ENCODE measurements at places on chromosomes 1 and 21.

GRCh38 chr1:30521261-30521865 lies 202.0 kb downstream of the MATN1 start:
- DNase-seq, result no peak

DNA sequence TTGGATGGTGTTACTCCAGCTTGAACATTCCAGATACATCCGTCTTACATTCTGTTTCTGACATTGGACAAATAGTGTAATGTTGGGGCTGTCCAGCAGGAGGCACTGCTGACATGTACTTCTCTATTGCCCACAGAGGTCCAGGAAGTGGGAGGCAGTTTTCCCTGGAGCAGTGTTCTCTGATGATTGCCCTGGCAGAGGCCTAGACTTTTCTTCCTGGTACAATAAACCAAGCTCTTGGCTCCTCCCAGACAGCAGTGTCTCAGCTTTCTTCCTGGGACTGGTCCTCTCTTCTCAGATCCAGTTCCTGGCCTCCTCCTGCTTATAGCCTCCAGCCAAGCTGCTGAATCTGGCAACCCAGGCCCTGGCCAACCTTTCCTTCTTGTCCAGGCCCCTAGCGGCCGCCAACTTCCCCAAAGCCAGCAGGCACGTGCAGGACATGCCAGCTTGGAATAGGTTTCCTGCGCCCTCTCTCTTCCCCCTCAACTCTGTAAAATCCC lies 14.9 kb upstream of the IFNLR1 start:
- peak; percentile 41 for DNase-seq

DNA sequence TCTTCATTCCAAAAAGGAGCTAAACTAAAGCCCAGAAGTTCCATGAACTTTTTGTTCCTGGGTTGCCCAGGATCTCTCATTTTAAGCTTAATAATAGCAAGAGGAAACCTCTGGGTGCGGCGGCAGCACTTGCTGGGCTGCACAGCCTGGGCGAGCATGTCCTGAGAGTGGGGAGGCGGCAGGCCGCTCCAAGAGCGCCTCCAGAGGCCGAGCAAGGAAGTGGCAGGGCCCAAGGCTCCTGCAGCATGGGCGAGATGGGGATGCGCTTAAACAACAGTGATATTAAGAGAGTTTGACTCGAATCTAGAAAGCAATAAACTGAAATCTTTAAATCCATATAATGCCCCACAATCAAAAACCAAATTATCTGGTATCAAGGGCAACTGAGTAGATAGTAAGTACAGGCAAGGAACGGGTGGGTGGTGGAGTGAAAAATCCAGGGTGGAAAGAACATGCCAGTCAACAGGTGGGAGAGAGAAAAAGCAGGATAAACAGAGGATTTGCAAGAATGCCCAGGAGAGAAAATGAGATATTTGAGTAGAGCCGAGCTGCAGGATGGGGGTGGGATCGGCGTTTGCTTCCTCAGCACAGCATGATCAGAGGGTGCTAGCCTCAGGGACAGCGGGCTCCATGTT lies 14.1 kb upstream of the TNR start:
- DNase-seq, result peak; percentile 15

DNA sequence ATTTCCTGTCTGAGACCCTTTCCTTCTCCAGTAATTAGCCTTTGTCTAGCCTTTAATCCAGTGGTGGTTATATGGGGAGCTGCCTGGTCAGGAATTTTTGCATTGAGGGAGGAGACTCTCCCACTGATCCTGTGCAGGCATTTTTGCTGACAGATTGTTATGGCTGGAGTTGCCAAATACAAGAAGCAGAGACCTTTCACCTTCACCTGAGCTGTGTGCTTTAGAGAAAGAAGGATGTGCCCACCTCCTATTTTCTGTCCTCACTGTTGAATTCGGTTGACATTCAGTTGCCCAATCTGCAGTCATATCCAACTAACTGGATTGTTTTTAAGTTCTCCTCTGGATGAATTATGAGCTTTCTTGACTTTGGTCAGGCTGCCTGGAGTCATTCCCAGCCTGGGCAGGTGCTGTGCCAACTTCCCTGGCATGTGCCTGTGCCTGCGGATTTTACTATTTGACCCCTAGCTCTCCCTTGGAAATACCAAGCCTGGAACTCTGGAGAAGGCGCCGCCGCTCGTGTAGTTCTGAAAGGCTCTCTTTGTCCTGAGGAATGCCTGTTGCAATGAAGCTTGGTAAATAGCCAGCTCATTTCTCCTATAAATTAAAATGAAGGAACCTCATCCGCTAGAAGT lies 143.9 kb downstream of the NOS1AP start:
- no peak for DNase-seq

- DNase-seq, result no peak
Observed at GRCh38 chr1:159921251-159921650, 4.1 kb downstream of the TAGLN2 start.

- DNase-seq, result no peak
Observed at GRCh38 chr1:40634901-40635655, 30.4 kb downstream of the RIMS3 start.

DNA sequence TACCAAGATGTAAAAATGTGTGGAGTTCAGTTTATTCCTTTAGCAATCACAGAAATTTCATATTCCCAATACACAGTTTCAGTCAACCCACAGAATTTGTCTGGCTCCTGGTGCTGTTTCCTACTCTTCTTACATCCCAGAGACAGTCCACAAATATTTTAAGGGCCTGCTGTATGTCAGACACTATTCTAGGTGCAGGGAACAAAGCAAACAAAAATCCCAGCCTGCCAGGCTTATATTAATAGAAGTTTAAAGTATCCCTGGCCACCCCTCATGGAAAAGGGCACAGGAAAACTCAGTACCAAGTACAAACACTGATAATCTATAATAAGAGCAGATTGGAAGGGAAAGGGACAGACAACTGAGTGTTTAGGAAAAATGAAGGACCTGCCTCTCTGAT lies 194.8 kb downstream of the ZP4 start:
- DNase-seq, result no peak

DNA sequence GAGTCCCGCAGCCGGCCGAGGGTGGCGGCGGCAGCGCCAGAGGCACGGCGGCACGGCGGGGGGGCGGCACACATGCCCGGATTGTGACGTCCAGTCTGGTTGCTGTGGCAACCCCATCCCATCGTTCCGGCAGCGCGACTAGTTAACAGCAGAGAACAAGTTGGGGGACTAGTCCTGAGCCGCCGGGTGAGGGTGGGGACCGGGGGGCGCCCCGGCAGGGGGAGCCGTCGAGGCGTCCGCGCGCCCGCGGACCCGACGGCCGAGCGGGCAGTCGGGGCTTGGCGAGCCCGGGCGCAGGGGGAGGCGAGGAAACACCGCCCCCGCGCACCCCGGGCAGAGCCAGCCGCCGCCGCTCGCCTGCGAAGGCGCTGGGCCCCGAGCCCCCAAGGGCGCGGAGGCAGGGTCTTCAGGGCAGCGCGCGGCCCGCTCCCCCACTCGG lies at the start of gene CHD5:
TSS of gene CHD5 (minus strand) at position 54 of the 439 bp plus-strand sequence. CDS start 298 bp downstream, outside the sequence.
- DNase-seq, result no peak

GRCh38 chr1:21118167-21118566 lies 58.5 kb downstream of the EIF4G3 start:
- no peak for DNase-seq

GRCh38 chr1:113836534-113836933 lies 24.3 kb upstream of the RSBN1 start:
- DNase-seq, result no peak

DNA sequence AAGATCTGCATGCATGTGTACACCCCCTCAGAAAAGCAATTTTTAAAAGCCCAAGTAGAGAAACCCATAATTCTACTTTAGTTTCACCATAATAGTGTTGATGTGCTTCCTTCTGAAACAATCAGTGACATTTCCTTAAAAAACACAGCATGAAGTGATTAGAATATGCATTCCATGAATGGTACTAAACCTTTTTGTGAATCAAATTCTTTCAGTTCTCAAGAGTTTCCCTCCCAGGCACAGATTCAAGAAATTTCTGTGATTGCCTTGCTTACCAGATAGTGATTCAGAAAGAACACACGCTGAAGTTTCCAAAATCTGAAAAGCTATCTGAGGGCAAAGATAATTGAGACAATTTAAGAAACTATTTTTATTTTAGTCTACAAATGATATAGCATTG lies 136.4 kb upstream of the ADGRL2 start:
- DNase-seq, result no peak

- DNase-seq, result no peak
Observed at GRCh38 chr1:228381356-228381755, 25.3 kb downstream of the TRIM11 start.

GRCh38 chr1:94792473-94793295 lies 27.5 kb upstream of the SLC44A3 start:
- DNase-seq, result no peak

DNA sequence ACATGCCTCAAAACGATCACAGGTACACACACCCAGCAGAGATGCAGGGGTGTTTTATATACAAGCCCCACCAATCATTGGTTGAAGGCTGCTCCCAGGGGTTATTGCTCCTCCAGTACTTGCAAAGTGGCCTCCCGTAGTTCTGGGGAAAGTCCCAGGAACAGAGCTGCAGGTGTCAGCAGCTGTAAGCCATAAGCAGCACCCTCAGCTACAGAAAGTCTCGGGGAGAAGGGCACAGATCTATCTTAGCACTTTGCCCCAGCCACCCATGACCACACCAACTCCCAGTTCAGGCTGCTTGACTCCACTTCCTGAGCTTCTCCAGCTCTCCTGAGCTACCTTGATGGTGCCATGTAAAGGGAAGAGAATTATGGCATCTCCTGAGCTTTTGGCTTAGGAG lies 222.7 kb upstream of the GJB5 start:
- DNase-seq, result no peak

DNA sequence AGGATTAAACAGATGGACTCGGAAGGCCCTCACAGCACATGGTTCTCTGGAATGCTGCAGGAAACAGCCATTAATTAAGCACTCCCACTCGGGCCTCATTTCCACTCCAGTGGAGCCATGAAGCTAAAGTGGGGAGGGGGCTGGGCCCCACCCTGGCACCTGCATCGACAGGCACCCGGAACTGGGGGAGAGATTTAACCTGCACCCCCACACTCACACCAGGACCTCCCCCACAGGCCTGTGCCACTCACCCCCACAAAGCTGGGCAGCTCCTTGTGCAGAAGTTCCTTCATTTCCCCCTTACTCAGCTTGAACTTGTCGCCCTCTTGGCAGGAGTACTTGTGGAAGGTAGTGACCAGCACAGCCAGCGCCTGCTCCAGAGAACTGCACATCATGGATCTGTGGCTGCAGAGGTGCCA lies 2.2 kb downstream of the S100A2 start:
- DNase-seq, result no peak
